ENCODE measurements at places on chromosomes 3 and 15. TPM values are rescaled to one million over a fixed set of nuclear protein-coding genes. Genes with fewer than 3 reads are reported as not detected.

- no peak overlapping the region for H3K4me3 ChIP-seq
- no peak for DNase-seq
- peaks cover 4% of the 10 kb centered on the region for H3K36me3 ChIP-seq
- H3K27ac ChIP-seq: no peak overlapping the region
- peaks cover 23% of the 10 kb centered on the region for H3K4me1 ChIP-seq
These were observed 24.9 kb upstream of the MYZAP start for GRCh38 chr15:57566834-57567233.

DNA sequence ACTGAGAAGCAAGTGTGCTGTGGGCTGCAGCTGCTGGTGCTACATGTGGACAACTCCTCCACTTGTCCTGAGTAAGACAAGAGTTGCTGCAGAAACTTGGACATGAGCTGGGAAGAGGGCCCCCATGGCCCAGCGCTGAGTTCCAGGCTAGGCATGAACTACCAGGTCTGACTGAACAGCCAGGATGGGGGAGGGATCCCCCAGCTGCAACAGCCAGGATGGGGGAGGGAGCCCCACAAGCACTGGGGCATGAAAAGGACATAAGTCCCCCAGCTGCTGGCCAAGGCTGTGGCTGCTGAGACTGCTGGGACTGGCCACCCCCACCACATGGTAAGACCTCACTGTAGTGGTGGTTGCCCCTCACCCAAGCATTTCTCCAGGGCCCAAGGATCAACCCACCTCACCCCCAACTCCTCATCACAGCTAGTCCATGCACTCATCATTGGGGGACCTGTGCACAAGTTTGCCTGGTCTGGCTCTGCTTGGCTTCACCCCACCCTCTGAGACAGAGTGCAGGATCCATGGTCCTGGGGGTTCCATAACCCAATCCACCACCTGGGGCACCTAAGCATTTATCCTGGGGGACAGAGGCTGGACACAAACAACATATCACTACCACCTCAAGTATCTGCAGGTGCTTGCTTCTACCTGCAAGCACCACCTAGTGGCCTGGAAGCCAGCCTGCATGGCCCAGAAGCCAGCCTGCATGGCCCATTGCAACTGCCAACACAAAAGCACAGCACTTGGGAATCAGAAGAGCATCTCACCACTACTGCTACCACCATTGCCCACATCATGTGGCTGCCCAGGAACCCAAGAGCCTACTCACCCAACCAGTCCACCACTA lies 84.5 kb upstream of the STT3B start:
- H3K36me3 ChIP-seq: no peaks in the 10 kb centered on the region
- no peak for DNase-seq
- H3K27ac ChIP-seq: no peak overlapping the region

The NAALADL2 gene
- not detected for total RNA-seq

- H3K4me1 ChIP-seq: no peaks in the 10 kb centered on the region
- H3K27me3 ChIP-seq: no peaks in the 10 kb centered on the region
- H3K4me3 ChIP-seq: no peak overlapping the region
- DNase-seq: no peak
- H3K27ac ChIP-seq: no peak overlapping the region
These were observed 61.7 kb downstream of the B3GALNT1 start for GRCh38 chr3:161043336-161044035.

- peaks cover 4% of the 10 kb centered on the region for H3K4me1 ChIP-seq
- H3K36me3 ChIP-seq: no peaks in the 10 kb centered on the region
- no peak for DNase-seq
- no peak overlapping the region for H3K27ac ChIP-seq
- peaks cover 13% of the 10 kb centered on the region for H3K27me3 ChIP-seq
These were observed 55.0 kb downstream of the CFAP20DC start for GRCh38 chr3:58994746-58995330.

The PLIN1 gene
- 0.10 TPM for total RNA-seq

DNA sequence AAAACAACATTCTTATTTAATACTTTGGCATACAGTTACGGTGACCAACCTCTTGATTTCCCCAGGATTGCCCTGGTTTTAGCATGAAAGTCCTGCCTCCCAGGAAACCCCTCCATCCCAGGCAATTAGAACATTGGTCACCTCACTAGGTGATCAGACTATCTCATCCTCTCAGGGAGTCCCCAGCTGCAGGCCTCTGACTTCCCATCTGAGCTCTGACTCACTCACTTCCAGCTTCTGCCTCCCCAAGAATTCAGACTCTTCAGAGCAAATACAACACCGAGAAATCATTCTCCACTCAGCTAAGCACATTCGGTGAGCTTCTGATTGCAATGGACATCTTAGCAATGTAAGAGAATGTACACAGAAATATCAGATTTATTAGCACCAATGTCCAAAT lies 92.4 kb upstream of the HES1 start:
- DNase-seq: no peak
- H3K4me3 ChIP-seq: no peak overlapping the region
- H3K36me3 ChIP-seq: no peaks in the 10 kb centered on the region
- peaks cover 23% of the 10 kb centered on the region for H3K27me3 ChIP-seq

All from T-helper 17 cell (primary cell).